Naive thymus-derived CD4-positive, alpha-beta T cell (primary cell): ENCODE measurements at places on chromosomes 4 and X.
A peak's percentile ranks its signal among the peaks of the same experiment; 100 is the strongest.

- H3K4me3 ChIP-seq = no peak overlapping the region
- no peaks in the 10 kb centered on the region for H3K27me3 ChIP-seq
- H3K36me3 ChIP-seq = no peaks in the 10 kb centered on the region
- DNase-seq = no peak
Measured at GRCh38 chr4:65139998-65140397, 530.3 kb downstream of the EPHA5 start.

DNA sequence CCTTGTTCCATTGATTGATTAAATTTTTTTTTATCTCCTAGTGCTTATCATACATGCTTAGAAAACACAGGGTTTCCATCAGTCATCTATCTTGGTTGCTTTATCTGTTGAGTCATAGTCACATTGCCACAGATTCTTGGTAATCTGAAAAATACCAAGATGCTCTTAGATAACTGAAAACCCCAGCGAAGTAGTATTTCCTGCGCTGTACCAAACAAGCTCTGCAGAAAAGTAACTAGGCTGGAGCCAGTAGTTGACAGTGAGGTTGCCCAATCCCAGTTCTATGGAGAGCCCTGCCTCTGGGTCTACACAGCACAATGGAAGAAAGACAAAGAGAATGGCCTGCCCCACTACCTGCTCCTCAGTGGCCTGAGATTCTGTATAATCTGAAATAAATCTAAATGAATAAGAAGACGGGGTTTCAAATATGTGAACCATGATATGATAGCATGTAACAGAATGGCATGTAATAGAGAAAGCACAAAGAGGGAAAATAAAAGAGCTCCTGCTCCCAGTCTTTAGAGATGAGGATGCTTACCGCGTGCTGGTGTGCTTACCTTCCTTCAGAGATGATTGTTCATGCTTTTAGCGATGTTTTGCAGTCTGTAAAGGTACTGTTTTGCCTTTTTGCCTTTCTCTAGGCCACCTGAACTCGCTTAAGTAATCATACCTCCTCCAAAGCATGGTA, 55.3 kb upstream of the RAPGEF2 start:
- H3K27ac ChIP-seq = no peak overlapping the region
- no peaks in the 10 kb centered on the region for H3K4me1 ChIP-seq
- H3K27me3 ChIP-seq = no peaks in the 10 kb centered on the region
- H3K4me3 ChIP-seq = no peak overlapping the region

- DNase-seq = no peak
- no peaks in the 10 kb centered on the region for H3K27me3 ChIP-seq
- H3K36me3 ChIP-seq = no peaks in the 10 kb centered on the region
- no peak overlapping the region for H3K4me3 ChIP-seq
- no peak overlapping the region for H3K27ac ChIP-seq
Measured at GRCh38 chr4:110886856-110887255, 264.0 kb upstream of the PITX2 start.

- H3K4me1 ChIP-seq = peaks cover 16% of the 10 kb centered on the region
- peak overlapping the region; percentile 28 for H3K4me3 ChIP-seq
Measured at GRCh38 chrX:46588263-46588662, 14.7 kb downstream of the CHST7 start.

GRCh38 chrX:149010013-149010852, 494.9 kb downstream of the IDS start:
- no peak for DNase-seq
- no peaks in the 10 kb centered on the region for H3K4me1 ChIP-seq
- no peaks in the 10 kb centered on the region for H3K36me3 ChIP-seq
- no peaks in the 10 kb centered on the region for H3K27me3 ChIP-seq
- H3K4me3 ChIP-seq = no peak overlapping the region
